ENCODE measurements at places on chromosomes 16 and 17. TPM values are rescaled to one million over a fixed set of nuclear protein-coding genes. Genes with fewer than 3 reads are reported as not detected.

The ENPP7 gene
- not detected for total RNA-seq

The PPP1R9B gene
- 17.8 TPM for total RNA-seq

The HSPB9 gene
- not detected for total RNA-seq

The KRT33A gene
- not detected for total RNA-seq

The TNFRSF17 gene
- not detected for total RNA-seq

The SDK2 gene
- 7.5 TPM for total RNA-seq

The HEATR9 gene
- total RNA-seq, result not detected

The YBX2 gene
- 0.43 TPM for total RNA-seq

The WSCD1 gene
- total RNA-seq, result 3.9 TPM

The NPIPA2 gene
- total RNA-seq, result 0.48 TPM

The LPO gene
- total RNA-seq, result 0.21 TPM

The METTL2A gene
- total RNA-seq, result 25.4 TPM

The TBC1D3L gene
- 3.8 TPM for total RNA-seq

The ERI2 gene
- total RNA-seq, result 88.0 TPM

The IRX3 gene
- 3.4 TPM for total RNA-seq

The NXN gene
- 80.4 TPM for total RNA-seq

The ADGRG1 gene
- 41.1 TPM for total RNA-seq
